Stimulated activated CD8-positive, alpha-beta memory T cell treated with anti-CD3 and anti-CD28 coated beads, Interleukin-15, amount 100 ng/mL, for 48 hours (primary cell): ENCODE measurements at places on chromosomes 6 and 20.

- no peak for DNase-seq
Measured at GRCh38 chr6:123803504-123804013, at the start of gene NKAIN2. Gene NKAIN2 (plus strand): TSS chr6:123803865.

DNA sequence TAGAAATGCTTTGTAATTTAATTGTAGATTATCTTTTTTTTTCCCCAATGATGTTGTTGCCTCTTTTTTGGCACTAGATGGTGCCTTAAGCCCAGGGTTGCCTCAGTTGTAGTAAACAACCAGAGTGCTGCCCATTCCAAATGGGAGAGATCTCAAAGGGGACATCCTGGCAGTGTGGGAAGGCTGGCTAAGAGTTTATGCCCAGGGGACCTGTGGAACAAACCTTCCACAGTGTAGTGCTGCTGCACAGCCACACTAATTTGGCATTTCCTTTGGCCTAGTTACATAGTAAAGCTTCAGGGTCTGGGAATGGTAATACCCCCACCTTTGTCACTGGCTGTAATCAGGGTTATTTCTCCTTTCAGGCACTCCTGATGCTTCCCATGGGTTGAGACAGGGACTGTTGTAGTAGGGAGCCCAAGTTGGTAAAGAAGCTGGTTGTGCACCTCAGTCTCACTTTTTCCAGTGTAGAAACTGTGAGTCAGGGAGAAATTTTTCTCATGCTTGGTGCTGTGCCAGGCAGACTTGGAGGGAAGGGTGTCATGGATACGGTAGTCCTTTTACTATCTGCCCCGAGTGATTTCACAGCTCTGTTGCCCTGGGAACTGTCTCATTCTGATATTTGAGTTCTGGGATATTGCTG lies 177.8 kb upstream of the ECI2 start:
- DNase-seq: no peak

- DNase-seq: no peak
Measured at GRCh38 chr6:43222418-43223059, 6.7 kb downstream of the DNPH1 start.

DNA sequence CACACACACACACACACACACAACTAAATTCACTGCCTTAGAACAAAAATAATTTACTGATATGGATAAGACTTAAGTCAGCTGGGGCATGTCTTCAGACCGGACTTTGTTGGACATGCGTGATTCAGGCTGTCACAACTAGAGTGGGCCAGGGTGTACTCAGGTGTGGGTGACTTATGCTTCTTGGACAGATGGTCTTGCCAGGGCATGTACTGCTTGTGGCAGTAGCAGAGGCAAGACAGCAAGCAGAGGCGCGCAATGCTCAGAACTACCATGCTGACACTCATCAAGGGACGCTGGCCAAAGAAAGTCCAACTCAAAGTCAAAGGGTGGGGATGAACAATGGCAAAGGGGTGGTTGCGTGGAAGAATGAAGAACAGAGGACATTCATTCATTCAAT lies 437.5 kb downstream of the CBLN4 start:
- no peak for DNase-seq

DNA sequence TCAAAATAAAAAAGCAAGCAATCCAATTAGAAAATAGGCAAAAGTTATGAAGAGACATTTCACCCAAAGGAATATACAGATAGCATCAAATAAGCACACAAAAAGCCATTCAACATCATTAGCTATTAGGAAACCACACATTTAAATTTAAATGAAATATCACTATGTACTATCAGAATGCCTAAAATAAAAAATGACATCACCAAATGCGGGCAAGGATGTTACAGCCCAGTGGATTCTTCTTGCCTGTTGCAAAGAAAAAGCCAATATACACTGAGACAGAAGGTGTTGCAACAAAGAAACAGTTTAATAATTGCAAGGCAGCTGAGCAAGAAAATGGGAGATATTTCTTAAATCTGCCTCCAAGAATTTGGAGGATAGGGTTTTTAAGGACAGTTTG lies 31.0 kb upstream of the MBOAT1 start:
- DNase-seq: no peak

DNA sequence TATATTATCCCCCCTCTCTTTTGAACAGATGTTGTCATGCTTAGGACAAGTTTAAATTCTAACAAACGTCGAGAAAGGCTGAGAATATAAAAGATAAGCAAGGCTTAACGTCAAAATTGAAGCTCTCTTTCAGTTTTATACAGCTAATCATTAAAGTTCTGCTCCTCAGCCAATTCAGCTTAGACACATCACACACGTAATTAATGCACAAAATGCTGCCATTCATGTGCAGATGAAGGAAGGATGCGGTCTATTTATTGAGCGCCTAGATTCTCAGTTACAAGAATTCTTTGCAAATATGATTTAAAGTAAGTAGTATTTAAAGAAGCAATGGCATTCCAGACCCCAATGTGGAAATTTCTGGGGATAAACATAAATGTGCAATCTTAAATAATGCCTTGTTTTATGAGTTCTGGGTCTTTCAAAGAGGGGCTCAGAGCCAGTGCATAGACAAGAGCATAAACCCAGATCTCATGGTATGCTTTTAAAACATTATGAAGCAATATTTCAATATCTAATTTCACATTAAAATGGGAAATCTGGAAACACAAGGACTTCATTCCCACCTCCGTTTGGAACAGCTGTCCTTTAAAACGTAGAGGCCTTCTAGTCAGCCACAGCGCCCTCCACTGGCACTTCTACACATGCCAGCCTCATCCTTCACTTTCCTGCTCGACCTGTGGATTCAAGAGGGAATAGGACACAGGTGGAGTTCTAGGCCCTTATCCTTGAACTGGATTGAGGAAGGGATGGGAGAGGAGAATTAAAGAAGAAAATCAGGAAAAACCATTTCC lies 85.8 kb downstream of the LYRM4 start:
- DNase-seq: no peak

DNA sequence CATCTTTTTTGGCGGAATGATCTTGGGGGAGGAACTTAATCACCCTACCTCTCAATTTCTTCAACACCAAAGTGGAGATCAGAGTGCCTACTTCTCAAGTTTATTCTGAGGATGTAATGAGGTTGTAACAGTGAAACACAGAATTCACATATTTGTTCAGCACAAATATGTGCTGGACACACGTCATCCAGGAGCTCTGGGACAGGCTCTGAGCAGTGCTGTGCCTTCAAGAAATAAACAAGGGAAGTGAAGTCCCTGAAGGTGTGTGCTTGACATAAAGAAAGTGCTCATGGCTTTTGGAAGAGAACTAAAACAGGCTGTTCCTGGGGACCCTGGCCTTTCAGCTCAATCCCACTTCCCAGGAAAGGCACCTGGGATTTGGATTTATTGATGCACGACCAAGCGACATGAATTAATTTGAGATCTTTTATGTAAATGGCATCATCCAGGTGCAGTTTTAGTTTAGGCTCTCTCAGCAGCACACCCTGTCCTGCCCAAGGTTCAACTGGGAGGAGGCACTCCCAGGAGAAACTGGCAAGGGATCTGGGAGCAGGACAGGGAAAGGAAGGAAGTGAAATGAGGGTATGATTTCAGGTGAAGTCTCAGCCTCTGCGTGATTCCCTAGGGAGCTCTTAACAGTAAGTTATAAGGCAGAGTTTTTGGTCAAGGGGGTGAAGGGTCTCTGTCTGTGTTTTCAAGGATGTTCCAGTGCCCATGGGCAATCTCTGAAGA lies 211.0 kb downstream of the FOXA2 start:
- DNase-seq: no peak

DNA sequence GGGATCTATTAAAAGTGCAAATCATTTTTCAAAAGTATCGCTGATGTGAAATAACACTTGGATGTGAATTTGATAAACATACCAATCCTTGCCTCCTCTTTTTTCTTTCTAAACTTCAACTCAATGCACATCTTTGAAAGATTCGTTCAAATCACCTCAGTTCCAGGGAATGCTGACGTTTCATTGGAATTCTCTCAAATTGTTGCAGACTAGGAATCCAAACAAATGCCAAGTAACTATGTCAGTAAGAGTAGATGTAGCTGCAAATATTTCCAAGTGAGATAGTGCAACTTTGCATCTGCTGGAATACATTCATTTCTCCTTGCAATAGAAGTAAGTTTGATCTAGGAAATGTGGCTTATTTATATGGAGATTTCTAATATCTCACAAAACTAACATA lies 220.7 kb downstream of the FUT9 start:
- no peak for DNase-seq

DNA sequence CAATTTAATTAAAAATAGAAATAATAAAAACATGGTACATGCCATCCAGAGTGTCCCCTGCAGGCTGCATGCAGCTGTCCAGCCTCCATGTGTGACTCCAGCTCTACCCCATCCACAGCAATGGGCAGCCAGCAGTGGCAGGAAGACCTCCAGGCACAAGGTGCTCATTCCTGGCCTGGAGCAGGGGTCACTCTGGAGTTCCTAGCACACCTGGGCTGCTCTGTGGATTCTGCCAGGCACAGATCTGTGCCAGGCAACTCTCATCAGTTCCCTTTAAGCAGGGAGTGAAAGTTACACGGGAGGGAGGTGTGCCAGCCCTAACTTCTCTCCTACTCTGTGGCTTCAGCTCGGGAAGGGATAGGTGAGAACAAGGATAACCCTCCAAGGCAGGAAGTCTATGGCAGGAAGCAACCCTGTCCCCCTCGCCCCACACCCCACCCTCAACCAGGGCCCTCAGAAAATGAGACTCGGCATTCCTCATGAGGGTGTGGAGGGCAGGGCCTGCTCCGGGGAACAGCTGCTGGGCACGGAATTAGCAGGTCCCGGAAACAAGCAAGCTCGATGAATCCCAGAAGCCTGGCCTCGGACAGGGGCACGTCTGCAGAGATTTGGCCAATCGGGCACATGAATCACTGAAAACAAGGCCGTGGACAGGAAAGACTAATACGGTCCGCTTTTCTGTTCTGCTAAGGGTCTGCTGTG lies 10.0 kb downstream of the JPH2 start:
- no peak for DNase-seq

DNA sequence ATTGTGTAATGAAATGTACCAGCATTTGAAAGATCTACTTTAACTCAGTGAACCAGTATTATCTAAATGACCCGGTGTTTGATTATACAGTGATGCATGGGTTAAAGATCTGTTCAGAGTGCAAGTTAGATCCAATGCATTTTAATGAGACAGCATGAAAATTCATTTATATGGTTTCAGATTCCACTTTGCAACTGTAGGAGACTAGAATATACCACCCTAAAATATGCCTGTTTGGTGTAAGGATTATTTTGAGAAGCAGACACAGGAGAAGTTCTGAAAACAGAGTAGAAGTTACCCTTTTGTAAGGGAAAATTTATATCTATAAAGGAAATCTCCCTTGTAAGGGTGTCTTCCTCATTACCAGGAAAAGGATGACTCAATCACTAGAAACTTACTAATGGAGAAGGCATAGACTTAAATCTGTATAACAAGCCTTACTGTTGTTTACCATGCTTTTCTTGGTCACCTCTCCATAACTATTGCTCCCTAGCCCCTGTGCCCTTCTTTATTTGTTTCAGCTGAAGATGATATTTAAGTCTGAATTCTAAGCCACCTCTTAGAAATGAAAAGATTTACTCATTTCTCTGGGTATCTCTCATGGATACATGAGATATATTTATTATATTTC lies 105.4 kb downstream of the NCOA3 start:
- no peak for DNase-seq

- DNase-seq: no peak
Measured at GRCh38 chr6:50145125-50145524, 95.4 kb upstream of the DEFB112 start.

DNA sequence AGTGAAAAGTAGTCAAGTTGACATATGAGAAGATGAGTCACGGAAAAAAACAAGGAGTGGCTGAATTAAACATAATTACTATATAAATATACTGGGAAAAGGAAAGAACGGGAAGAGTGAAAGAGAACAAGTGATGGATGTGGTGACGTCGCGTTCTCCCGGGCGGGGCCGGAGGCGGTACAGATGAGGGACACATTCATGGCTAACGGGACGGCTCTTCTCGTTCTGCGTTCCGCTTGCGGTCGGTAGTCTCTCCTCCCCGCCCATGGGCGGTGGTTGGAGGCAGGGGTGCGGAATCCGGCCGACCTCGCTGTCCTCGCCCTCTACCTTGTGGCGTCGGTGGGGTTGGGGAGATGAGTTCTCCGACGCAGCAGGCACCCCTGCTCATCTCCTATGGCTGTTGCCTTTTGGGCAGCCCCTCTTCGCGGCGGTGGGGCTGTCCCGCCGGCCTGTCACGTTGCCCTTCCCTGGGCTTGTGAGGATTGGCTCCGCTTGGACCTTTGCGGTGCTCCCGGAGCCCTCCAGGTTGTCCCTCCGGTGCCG lies 22.5 kb downstream of the HLA-G start:
- no peak for DNase-seq

DNA sequence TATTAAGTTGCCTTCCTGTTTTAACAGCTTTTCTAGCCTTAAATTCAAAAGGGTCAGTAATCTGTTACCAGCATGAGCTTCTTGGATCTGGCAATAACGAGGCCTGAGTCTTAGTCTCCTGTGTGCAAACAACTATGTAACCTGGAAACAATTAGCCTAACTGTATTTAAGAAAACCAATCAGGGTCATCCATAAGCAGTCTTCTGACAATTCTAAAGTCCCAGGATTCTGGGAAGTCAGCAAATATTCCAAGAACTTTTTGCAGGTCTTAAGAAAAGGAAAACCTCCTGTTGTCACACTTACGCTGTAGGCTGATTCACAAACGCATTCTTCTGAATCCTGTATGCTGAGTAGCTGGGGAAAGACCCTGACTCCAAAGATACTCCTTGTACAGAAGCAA lies 90.4 kb downstream of the COL12A1 start:
- DNase-seq: no peak

- no peak for DNase-seq
Measured at GRCh38 chr6:149127212-149127611, 190.3 kb upstream of the TAB2 start.

- DNase-seq: no peak
Measured at GRCh38 chr6:38113825-38114576, 294.5 kb downstream of the ZFAND3 start.

GRCh38 chr6:4774296-4774695 lies 1.9 kb upstream of the CDYL start:
- no peak for DNase-seq

GRCh38 chr6:29946223-29947076 lies 4.1 kb downstream of the HLA-A start:
- DNase-seq: no peak

- DNase-seq: no peak
Measured at GRCh38 chr6:39840781-39841180, 48.6 kb downstream of the DAAM2 start.

GRCh38 chr20:50398064-50398463 lies 112.1 kb upstream of the PTPN1 start:
- no peak for DNase-seq

GRCh38 chr6:137588472-137588871 lies 94.3 kb upstream of the OLIG3 start:
- no peak for DNase-seq

DNA sequence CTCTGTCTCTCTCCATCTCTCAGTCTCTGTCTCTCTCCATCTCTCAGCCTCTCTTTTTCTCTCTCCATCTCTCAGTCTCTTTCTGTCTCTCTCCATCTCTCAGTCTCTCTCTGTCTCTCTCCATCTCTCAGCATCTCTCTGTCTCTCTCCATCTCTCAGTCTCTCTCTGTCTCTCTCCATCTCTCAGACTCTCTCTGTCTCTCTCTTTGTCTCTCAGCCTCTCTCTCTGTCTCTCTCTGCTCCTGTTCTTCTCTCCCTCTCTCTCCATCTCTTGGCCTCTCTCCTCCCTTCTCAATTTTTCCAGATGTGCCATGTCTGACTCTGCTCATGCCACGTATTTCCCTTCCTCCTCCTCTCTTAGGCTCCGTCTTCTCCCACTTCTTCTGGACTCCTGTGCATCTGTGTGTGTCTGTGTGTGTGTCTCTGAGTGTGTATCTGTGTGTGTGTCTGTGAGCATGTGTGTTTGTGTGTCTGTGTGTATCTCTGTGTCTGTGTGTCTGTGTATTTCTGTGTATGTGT lies 72.7 kb downstream of the SRC start:
- no peak for DNase-seq

GRCh38 chr20:986733-987355 lies 15.3 kb downstream of the RSPO4 start:
- DNase-seq: no peak
